ENCODE measurements at places on chromosomes 1 and 21.
A peak's percentile ranks its signal among the peaks of the same experiment; 100 is the strongest.

- DNase-seq, result no peak
Measured at GRCh38 chr21:18117176-18117575, 127.5 kb upstream of the CHODL start.

- DNase-seq, result no peak
Measured at GRCh38 chr1:92940541-92940940, 20.7 kb downstream of the DIPK1A start.

DNA sequence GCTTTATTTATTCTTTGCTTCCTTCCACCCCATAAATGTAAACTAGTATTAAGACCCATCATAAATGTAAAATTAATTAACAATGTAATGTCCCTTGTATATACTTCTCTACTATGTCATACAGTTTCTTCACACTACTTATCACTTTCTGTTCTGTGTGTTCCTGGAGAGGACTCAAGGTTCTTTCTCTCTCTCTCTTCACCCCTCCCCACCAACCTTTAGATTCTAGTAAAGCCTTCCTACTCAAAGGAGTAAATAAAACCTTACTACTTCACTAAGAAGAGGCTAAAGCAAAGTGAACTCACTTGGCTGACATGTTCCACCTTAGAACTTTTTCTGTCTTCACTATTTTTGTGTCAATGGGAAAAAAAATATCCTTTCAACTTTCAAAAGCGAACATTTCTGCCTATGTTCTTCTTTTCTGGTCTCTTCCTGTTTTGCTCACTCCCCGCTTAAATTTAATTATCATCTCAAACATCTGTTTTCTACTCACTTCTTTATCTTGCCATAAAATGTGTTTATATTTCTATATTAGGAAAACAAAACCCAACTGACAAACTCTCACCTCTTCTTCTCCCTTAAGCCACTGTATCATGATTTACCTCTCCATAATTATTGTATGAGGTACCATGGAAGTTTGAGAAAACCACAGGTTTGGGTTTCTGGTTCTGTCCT lies 260.3 kb downstream of the DPYD start:
- DNase-seq, result no peak

- peak; percentile 20 for DNase-seq
Measured at GRCh38 chr1:234322979-234323378, 50.3 kb upstream of the COA6 start.

DNA sequence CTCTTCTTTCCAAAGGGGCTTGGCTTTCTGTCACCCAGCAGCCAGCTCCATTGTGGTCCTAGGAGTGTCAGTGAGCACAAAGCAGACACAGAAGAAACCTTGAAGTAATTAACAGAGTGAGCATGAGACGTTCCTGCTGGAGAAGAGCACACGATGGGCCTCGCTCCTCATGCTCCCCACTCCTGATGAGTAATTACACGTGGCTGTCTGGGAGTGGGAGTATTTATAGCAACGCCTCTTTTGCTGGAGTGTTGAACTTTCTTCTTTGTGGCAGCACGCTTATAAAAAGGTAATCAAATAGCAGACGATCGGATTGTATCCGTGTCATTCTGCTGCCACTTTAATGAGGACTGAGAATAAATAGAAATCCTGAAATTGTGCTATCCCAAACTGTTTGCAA lies 185.8 kb downstream of the CAMTA1 start:
- no peak for DNase-seq

DNA sequence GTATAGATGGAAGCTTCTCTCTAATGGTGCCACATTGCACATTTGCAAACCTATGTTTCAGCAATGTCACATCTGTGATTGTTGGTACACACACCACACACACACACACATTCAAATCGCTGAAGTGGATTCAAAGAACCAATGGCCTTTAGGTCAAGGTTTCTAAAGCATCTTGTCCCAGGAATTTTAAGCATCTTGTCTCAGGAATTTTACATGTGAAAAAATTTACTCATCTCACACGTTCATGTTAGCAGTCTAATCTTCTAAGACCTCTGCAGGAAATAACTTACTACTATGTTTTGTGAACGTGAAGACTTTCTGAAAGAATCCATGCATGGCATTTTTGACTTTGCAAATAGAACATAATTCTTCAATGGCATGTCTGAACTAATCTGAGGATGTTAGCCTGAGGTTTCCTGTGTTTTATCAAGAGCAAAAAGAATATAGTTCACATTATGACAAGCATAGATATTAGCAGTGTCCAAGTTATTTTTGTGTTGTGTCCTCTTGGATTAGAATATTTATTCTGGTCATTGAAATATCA lies 125.1 kb downstream of the CYYR1 start:
- no peak for DNase-seq

DNA sequence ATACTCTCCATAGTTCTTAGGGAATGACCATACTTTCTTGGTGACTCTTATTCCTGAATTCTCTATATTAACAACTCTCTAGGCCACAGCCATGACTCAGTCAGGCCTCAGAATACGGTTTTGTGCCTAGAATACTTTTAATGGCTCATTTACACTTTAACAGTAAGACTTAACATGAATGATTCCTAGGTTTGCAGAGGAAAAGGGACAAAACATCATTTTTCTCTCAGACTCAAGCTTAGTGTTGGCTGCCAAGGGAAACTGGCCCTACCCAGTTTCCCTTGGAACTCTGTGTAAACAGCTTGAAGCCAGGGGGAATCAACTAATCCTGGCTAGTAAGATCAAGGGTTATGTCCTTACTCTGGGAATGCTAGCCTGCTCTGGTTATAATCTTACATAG lies 164.9 kb upstream of the PKN2 start:
- DNase-seq, result no peak

DNA sequence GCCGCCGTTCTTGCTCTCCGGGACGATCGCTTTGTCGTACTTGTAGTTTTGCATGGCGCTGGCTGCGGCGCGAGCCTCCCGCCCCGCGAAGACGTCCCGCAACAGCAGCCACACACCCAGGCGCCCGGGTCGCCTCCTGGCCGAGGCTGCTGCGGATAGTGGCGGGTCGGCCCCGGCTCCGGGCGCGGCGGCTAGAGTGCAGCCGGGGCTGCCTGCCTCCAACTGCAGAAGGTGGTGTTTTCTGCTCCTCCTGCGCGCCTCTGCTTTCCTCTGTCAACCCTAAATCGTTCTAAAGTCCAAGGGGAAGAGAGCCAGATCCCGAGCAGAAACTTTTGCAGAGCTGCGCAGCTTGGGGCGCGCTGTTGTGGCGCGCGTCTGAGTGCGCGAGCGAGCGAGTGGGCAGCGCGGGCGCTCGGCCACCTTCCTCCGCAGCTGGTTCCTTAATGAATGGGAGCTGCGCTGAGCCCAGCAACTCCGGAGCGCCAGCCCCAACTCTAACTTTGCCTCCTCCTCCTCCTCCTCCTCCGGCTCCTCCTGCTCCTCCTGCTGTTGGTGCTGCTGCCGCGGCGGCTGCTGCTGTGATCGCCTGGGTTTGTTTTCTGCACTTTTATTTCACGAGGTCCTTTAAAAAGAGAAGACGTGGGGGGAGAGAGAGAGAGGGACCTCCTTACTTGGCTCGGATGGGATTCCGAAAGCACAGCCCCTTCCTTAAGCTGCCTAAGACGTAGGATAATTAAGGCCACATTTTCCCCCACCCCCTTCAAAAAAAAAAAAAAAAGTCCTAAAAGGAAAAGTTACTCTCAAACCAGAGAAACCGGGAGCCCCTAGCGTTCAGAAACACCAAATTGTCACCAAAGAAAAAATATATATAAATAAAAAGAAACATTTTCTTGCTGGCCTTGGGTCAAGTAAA lies at the start of gene PLPP3:
PLPP3 (minus strand) TSS at position 601 of the 913 bp plus-strand sequence; CDS start at position 54, 547 bp downstream.
- no peak for DNase-seq

DNA sequence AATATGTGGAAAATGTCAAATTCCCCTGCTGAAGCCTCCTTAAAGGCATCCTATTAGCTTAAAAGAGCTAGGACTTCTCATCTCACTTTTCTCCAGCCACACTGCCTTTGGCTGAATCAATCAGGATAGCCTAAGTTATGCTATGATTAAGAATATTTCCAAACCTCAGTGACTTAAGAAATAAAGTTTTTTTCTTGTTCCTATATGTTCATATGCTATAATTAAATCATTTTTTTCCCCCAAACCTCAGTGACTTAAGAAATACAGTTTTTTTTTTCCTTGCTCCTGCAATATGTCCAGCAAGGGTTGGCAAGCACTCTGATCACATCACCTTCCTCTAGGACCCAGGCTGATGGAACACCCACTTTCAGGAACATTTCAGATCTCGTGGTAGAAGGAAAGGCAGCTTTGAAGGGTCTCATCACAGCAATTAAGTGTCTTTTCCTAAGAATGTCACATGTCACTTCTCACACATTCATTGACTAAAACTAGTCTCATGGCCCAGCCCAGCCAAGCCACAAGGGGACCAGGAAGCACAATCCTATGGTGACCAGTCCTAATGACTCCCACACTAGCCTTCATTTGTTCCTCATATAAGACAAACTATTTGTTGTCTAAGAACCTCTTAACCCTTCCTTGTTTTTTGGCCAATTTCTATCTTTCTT lies 6.3 kb upstream of the JUN start:
- DNase-seq, result no peak

DNA sequence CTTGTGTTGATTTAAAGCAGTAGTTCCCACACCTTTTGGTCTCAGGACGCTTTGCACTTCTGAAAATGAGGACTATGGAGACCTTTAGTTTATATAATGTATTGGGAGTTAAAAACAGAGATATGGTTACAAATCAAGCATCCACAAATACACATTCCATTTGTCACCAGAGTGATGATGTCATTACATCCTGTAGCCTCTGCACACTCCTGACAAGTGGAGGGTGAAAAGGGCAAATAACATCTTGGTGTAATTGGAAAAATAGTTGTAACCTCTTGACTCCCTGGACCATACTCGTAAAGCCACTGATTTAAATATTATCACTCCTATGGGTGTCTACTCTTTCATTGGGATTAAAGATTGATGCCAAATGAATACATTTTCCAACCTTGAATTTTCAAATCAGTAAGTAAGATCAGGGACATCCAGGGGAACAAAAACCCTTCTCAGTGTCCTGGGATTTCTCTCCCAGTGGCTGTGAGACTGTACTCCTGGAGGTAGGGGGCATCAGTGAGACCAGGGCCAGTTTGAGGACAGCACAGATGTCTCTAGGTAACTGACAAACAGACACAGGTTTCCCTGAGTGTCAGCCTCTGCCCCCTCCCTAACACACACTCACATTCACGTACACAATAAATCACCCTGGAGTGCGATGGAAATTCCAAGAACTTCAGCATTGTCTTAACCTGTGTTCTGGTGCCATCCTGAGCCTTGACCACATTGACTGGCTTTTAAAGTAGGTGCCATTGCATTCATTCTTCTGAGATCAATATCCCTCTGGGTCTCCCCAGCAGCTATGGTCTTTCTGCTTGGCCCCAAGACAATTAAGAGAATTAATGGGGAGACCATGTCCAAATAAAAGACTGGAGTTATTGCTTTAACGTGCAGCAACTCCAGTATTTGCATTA lies 63.0 kb downstream of the NR5A2 start:
- no peak for DNase-seq

- no peak for DNase-seq
Measured at GRCh38 chr21:31395268-31395667, 51.2 kb upstream of the TIAM1 start.

- DNase-seq, result peak; percentile 14
Measured at GRCh38 chr1:89198491-89199072, at the start of gene GBP4. Gene GBP4 (minus strand): TSS chr1:89198942. CDS start chr1:89198834, 108 bp downstream.

Measured in stimulated activated CD8-positive, alpha-beta memory T cell treated with anti-CD3 and anti-CD28 coated beads, Interleukin-15, amount 100 ng/mL, for 48 hours (primary cell).